Activated naive CD4-positive, alpha-beta T cell treated with Interleukin-2 at 50 U/mL for 16 hours (primary cell): ENCODE measurements at places on chromosomes 3 and 15.
A peak's percentile ranks its signal among the peaks of the same experiment; 100 is the strongest.

GRCh38 chr3:67587811-67588210, 66.6 kb downstream of the SUCLG2 start:
- no peak for DNase-seq

GRCh38 chr15:58171476-58172061, 33.4 kb downstream of the AQP9 start:
- no peak for DNase-seq

DNA sequence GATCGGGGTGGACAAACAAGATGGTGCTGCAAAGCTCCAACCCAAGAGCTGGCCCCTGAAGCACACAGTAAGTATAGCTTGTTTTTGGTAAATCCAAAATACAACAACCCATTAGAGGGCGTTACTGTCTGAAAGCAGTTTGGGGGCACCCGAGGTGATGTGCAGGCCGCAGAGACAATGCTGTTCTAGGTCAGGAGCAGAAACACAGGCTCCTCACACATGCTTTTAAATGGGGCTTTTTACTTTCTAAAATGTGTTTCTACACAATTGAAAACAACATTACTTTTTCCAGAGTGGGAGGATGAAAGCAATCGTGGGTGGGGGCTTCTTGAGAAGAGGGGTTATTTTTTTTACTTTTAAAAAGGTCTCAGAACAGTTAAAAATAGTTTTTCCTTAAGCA, 1029.3 kb upstream of the CFAP20DC start:
- peak; percentile 17 for DNase-seq

DNA sequence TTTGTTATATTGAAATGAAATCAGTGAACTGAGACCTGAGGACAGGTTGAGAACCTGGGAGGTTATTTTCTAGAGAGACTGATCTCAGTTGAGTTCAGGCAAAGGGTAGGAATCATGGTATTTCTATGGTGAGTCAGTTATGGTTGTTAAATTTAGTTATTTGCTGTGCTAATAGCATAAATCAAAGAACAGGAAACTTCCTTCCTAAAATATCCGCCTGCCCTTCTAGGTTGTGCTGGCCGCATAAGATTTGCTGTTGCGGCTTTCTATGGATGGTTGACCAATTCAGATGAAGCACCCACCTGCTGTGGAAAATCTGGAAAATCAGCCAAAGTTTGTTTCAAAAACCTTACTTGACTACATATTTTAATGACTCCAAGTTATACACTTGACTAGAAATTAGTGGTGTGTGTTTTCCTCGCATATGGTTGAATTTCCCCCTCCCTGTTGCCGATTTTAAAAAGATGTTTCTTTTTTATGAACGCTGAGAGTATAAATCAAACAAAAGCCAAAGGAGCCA, 52.6 kb downstream of the PLCL2 start:
- DNase-seq: no peak

DNA sequence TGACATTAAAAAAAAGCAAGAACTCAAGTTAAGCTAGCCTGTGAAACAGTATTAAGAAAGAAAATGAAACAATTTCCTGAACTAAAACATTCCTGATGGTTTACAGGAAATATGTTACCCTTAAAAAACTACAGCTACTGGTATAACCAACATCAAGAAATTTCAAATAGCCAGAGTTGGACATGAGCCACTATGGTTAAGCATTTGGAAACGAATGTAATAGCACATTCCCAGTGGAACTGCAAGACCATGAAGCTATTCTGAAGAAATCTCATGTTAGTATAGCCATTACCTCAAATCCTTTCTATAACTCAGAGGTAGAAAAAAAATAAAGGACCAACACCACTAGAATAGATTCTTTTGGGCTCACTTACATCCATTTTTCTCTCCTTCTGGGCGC, 30.2 kb downstream of the CPNE4 start:
- DNase-seq: no peak

GRCh38 chr15:41001524-41002214, 48.4 kb downstream of the CHAC1 start:
- no peak for DNase-seq

- no peak for DNase-seq
Observed at GRCh38 chr3:145333931-145334330, 827.1 kb downstream of the PLOD2 start.

- DNase-seq: no peak
Observed at GRCh38 chr15:73578026-73578425, 55.2 kb downstream of the NPTN start.

GRCh38 chr3:101966226-101966625, 116.9 kb downstream of the NFKBIZ start:
- no peak for DNase-seq

DNA sequence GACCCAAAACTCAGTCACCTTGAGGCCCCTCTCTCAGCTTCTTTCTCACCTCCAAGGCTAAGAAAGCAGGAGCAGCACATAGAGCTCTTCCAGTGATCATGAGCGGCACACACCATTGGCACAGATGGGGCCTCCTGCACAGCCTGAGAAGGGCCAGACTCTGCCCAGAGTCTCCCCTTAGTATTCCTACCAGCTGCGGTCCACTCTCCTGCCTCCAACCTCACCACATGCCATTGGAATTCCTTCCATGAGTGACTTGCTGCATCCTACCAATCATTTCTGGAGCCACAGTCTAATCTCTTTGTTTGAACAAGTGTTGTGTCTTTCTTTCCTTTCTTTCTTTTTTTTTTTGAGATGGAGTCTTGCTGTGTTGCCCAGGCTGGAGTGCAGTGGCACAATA, 39.3 kb downstream of the CDCP1 start:
- DNase-seq: no peak

DNA sequence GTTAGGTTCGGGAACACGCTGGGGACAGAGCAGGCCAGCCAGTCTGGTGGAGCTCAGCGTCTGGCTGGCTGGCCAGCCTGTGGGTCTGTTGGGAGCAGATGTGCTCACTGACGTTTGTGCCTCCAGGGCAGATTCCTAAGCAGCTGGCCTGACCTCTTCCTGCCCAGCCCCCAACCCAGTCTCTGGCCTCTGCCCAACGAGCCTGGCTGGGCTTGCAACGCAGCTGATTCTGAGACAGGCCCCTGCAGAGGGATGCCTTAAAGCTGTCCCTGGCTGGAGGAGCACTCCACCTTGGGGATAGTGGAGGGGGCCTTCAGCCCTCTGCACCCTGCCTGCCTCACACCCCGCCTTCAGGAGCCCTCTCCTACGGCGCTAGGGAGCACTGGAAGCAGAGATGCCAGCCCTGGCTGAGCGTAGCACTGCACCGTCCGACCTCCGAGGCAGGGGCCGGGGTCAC, 46.0 kb downstream of the KLF13 start:
- DNase-seq: no peak

DNA sequence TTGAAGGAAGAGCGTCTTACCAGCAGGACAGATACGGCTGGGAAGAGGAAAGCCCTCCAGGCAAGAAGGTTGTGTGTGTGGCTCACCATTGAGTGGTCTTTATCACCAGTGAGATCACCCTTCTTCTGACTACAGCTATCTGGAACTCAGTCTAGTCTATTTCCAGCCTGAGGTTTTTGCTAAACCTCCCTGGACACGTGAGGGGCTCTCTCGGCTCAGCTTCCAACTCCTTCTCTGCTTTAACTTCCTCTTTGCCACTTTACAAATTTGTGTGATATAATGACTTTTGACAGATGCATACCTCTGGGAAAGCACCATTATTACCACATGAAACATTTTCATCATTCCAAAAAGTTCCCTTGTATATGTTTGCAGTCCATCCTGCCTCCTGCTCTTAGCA, 15.3 kb upstream of the ROPN1 start:
- no peak for DNase-seq

DNA sequence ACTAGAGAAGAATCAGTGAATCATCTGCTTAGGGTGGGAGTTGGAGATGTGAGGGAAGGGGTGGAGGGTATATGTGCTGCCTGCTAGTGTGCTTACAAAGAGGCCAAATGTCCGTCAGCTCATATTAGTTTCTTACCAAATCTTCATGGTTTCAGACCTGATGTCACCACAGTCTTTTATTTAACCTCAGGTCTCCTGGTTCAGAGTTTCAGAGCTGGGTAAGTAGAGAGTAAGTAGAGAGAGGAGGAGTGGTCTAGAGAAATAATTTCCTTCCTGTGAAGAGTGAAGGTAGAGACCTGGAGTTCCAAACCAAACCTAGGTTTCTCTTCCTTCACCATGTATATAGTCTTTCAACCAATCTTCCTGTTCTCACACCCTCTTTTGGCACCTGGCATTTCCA, 17.5 kb upstream of the P2RY1 start:
- no peak for DNase-seq

DNA sequence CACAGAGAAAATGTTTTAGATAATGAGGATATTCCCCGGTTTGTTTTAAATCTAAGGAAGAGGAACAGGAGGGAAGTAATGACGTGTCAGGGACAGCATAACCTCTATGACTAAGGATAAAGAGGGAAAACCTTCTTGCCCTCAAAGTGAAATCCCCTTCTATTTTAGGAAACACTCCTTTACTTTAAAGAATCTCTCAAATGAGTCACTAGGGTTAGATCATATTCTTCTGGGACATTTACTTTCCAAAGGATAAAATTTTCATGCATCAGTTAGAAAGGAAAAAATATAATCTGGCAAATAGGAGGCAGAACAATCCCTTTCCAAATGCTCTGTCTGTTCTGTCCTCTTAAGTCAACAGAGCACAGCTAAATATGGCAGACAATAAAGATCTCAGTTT, 43.2 kb upstream of the UBE2E2 start:
- DNase-seq: no peak

DNA sequence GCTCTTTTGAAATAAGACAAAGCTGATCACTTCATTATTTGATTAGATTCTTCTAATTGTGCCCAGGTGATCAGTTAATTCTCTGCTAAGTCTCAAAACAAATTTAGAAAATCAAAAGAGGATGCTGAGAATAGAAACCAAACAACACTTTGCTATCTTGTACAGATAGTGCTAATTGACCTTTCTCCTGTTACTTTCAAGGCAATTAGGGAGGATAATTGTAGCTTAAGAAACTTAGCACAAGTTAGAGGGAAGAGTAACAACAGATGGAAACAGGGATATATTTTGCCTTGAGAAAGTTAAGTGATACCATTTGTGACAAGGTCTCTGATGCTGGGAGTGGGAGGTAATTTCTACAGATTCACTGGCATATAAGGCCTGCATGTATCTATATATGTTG, 344.8 kb upstream of the GRM7 start:
- no peak for DNase-seq

GRCh38 chr3:103613397-103614156, 1178.8 kb downstream of the ZPLD1 start:
- DNase-seq: no peak

- no peak for DNase-seq
Observed at GRCh38 chr3:77381431-77381830, 341.5 kb downstream of the ROBO2 start.

GRCh38 chr15:88098361-88098760, 158.2 kb downstream of the NTRK3 start:
- DNase-seq: no peak

- no peak for DNase-seq
Observed at GRCh38 chr3:110193074-110193473, 855.7 kb upstream of the DPPA4 start.

DNA sequence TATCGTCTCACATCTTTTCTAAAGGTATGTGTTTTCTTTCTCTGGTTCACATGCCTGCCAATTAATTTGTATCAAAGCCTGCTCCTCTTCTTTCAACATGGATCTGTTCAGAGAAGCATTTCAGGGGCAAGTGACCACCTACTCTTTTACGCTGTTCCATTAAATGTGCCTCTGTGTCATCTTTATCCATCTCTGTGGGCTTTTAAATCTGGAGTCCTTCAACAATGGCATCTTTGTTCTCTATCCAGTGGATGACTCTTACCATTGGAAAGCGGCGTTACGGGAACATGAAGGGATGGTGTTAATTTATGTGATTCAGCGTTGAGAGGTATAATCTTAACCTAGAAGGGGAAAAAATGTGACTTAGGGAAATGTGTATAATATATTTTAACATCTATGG, 92.7 kb upstream of the CFAP20DC start:
- no peak for DNase-seq

- DNase-seq: no peak
Observed at GRCh38 chr3:25427563-25427941, 511 bp upstream of the RARB start.

GRCh38 chr3:41318520-41318919, 119.2 kb downstream of the CTNNB1 start:
- DNase-seq: no peak

DNA sequence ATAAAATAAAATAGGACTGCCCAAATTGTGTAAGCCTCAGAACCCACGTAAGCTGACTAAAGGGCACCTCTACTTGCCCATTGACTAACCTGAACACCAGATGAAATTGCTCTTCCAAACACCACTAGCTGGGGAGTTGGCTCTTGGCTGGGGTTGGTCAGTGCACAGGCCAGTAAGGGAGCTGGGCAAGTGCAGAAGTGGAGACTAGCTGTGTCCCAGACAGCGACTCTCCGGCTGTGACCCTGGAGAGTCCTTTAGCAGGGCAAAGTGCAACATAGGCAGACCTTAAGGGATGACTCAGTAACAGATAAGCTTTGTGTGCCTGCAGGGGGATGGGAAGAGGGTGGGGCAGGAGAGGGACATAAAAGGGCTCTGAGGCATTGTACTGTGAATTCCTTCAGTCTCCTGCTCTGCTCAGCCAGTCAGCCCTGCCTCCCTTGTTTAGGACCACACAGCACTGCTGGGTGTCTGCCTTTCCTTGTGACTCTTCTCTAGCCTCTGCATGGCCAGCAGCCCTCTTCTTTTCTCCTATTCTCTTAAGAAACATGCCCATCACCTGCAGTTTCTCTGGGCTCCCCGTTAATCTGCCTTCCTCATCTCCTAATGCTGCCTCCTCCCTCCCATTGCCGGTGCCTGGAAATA, 13.2 kb downstream of the NR1I2 start:
- no peak for DNase-seq

DNA sequence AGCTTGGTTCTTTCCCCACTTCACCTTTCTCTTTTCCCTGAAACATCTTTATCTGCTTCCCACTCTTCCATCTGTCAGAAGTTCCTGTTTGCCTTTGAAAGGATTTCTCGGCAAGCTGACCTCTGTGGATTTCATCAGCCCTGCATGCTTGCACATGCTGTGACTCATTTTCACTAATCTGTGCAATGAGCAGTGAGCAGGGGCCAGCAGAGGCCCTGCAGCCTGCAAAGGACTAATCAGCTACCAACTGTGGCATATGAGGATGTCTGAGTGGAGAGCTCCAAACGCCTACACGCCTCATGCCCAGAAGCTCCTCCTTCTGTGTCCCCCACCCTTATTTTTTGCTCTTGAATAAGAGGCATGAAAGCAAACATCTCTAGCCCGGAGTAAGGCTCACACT, 333.0 kb upstream of the SEMA6D start:
- DNase-seq: no peak

DNA sequence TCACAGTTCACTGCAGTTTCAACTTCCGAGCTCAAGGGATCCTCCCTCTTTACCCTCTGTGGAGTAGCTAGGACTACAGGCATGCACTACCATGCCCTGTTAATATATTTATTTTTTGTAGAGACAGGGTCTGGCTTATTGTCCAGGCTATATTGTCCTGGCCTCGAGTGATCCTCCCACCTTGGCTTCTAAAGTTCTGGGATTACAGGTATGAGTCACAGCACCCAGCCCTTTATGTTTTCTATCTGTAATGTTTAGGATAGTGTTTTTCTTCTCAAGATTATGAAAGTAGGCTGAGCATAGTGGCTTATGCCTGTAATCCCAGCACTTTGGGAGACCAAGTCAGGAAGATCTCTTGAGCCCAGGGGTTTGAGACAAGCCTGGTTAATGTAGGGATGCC, 11.9 kb upstream of the SCG3 start:
- DNase-seq: no peak
